ENCODE measurements at places on chromosomes 7 and 10.
A peak's percentile ranks its signal among the peaks of the same experiment; 100 is the strongest.

- no peak for DNase-seq
Measured at GRCh38 chr10:126640401-126640800, 30.1 kb downstream of the C10orf90 start.

GRCh38 chr10:66586073-66586472 lies 339.8 kb upstream of the LRRTM3 start:
- no peak for DNase-seq

DNA sequence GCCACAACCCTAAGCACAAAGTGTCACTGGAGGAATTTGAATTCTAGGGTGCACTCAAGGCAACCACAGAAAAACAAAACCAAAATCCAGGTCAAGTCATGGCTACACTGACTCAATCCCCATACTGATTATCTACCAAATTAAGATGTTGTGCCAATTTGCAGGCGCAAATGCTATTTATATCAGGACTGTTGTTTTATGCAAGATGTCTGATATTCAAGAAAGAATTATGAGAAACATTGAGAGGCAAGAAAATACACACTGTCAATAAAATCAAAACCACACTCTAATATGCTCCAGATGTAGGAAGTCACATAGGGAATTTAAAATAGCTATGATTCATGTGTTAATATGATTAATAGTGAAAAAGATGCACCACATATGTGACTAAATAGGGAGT lies 141.3 kb upstream of the MINDY3 start:
- no peak for DNase-seq

DNA sequence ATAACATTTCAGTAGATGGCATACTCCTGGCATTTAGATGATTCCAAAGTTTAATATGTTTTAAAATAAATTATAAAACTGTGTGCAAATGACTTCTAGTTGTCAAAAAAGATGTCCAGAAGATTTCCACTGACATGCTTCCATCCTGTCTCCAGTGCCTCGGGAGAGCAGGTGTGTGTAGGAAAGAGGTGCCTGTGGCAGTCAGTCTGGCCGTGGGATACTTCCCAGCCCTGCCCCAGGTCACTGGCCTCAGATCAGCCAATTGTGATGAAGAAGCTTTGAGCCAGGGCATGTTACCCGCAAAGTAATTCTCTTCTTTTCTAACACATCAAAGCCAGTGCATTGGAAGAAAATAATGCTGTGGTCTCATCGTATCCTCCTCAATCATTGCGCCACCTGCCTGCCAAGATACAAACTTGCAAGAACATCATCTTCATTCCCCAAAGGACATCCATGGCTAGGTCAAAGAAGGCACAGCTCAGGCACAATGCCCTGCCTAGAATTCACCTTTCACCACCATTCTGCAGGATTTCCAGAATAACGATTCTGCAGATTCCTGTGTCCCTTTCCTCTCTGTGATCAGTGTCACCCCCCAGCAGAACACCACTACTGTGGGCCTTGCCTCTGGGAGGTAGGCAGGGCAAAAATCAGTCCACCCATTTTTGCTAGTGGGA lies 6.3 kb upstream of the KCNMA1 start:
- DNase-seq: no peak

DNA sequence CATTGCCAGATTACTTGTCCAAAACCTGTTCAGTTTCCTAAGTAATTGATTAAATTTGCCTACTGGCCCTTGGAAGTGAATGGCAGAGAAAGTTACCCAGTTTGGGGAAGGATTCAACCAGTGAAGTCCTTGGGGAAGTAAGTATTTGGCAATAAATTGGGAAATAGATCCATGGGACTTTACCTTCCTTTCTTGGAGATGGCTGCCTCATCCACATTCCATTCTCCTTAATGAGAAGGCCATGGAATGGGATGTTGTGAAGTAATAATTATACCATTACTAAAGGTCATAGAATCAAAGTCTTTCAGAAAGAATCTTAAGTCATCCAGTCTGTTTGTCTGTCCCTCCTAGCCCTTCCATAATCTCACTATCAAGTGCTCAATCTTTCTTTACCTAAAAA lies 4.5 kb upstream of the COPG2 start:
- DNase-seq: no peak

- DNase-seq: no peak
Measured at GRCh38 chr7:64551375-64552142, 11.3 kb downstream of the ZNF680 start.

GRCh38 chr7:12712236-12712635 lies 24.8 kb downstream of the ARL4A start:
- DNase-seq: no peak

DNA sequence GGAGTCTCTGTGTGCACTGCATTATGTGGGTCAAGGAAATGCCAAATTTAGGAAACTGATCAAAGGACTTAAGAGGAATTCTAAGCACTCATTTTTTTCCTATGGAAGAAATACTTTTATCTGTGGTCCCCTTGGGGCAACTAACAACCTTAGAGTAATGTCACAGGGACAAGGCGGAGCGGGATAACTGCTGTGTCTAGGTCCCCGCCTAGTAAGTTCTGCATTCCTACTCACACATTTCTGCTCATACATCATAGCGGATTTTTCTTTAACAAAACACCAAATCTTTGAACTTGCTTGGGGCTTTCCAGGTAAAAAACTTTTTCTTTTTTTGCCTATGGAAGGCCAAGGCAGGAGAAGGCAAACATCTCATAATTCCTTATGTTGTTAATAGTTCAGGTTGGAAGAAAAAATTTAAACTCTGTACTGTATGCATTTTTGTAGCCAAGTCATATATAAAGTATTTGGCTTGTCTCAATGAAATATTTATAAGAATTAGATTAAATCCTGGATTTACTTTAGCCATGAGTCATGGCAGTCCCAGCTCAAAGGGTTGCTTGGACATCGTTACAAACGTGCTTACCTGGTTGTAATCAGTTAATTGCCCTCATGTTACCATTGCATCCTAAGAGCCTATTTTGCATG lies 285.0 kb downstream of the PHTF2 start:
- no peak for DNase-seq

DNA sequence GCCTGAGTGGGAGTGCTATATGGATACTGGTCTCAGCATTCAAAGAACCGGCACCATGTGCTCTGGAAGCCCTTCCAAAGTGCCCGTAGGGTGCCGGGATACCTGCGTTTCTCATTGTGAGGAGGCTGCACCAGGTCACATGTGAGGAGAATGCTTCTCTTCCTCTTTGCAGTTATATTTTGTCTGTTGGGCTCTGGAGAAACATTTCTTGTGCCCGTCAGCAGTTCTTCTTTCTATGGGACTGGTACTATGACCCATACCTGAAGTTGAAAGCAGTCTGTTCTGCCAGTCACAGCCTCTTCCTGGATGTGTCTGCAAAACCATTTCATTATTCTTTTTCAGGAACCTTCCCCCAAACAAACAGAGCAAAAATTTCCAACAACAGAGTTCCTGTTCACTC lies 465.0 kb downstream of the SUGCT start:
- no peak for DNase-seq

GRCh38 chr10:126350216-126350992 lies 37.9 kb downstream of the ADAM12 start:
- no peak for DNase-seq

DNA sequence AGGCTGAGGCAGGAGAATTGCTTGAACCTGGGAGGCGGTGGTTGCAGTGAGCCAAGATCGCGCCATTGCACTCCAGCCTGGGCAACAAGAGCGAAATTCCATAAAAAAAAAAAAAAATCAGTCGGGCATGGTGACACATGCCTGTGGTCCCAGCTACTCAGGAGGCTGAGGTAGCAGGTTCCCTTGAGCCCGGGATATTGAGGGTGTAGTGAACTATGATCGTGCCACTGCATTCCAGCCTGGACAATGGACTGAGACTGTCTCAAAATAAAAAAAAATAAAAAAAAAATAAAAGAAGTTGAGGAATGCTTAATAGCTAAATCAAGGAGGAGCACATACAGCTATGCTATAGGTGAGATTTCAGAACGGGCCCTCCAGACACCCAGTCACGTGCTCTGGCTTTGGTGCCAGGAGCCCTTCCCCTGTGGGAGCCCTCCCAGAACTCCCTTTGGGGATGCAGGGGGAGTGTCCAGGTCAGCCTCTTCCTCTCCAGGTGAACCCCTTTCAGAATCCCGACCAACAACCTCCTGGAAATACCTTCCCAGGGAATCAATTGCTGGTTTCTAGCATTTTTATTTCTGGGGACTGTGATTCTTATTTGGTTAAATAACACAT lies 42.9 kb upstream of the CTBP2 start:
- DNase-seq: no peak

DNA sequence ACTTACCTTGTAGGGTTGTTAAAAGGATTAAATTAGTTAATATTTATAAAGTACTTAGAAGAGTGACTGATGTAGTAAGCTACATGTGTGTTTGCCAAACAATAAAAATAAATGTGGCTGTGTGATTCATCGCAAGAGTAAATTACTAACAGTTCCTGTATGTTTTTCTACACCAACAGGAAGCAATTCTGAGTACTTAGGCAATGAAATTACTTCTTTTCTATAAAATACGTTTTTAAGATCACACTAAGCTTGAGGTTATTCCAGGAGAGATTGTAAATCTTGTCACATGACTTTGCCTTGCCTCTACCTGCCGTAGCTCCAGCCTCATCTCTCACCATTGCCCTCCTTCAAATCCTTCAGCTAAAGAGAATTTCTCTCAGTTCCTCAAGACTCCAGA lies 18.1 kb upstream of the GSTK1 start:
- DNase-seq: no peak

DNA sequence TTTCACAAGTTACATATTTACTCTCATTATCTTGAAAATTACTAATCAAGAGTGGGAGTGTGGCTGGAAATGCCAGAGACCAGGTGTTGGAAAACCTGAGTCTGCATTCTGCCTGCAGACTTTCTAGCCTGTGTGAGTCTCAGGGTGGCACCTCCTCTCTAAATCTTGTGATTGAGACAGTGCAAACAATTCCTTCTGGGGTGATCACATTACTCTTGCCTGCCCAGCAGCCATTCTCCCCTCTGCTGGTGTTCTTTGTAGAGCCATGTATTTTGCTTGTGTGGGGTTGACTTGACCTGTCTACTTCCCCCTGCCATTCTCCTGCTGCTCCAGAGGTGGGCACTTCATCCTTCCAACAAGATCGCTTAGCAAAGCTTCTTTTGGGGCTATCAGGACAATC lies 101.1 kb downstream of the RAPGEF5 start:
- no peak for DNase-seq

DNA sequence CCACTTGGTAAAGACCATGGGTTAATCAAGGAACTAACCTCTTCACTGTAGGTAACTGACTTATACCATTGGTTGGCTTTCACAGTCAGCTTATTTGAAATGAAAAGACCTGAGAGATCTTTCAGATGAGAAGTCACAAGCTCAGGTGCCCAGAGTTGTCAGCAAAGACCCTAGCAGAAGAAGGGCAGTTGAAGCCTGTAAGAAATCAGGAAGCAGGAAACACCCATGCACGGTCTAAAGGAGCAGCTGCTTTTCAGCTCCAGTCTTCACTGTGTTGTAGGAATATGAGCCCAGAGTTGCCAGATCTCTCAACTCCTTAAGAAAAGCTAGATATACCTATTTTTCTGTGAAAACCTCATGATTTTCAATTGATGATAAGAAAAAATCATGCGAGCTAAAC lies 130.0 kb downstream of the ARID5B start:
- DNase-seq: no peak

DNA sequence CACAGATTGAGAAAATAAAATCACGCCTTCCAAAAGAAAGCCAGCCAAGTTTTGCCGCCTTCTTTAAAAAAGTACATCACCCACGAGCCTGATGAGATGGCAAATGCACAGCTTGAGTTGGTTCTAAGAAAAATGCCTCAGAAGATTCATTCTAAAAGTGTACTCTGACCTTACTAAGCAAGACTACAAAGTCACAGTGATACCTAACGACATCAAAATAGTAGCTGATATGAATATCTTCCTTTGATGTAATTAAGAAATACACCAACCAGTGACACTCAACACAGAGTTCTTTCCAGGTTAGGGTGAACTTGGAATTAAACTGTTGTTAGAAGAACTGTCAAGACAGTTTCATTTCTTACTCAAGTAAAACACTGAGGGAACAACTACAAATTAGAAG lies 78.0 kb upstream of the AMPH start:
- DNase-seq: no peak

DNA sequence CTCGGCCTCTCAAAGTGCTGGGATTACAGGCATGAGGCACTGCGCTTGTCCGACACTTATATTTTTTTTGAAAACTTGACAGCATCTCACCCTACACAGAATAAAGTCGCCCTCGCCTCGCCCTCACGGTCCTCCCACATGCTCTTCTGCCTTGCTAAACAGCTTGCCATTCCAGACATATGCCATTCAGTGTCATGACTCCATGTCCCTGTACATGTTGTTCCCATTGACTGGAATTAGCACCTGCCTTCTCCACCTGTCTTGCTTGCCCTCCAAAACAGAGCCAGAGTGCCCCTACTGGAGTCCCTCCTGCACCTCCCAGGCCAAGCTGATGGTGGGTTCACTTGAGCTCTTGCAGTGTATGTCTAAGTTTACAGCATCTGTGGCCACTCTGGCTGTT lies 6.2 kb downstream of the NIPSNAP2 start:
- DNase-seq: no peak

DNA sequence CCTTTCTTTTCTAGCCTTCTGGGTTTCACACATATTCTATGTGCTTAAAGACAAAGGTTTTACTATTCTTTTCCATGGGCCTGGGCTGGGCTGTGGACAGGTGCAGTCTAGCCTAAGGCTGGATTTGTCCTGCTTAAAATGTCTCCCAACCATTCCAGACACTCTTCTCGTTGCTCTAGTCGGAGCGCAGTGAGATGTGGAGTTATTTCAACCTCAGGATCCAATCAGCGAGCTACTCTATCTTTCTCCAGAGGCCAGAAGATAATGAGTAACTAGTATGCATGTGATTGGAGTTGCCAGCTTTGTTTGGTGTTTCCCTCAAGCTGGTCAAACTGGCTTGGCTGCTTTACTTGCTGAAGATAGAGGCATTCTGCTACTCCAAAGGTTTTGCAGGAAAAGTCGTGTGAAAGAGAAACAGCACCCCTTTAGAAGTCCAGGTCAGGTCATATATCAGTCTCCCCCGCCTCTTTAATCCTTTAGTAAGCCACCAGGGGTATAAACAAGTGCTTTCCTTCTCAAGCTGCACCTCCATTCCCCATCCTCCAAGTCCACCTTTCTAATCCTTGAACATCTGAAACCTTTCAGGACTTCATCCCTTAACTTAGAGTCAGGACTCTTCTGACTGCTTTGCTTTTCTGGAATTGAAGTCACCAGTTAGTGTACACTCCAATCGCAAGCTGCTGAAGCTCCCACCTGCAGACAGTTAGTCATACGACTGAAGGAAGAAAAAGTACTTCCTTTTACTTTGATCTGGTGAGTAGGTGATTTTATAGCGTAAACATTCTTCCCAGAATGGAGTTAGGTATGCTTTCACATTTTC lies 78.8 kb downstream of the DNMBP start:
- peak; percentile 8 for DNase-seq

GRCh38 chr7:145645135-145645515 lies 471.5 kb upstream of the CNTNAP2 start:
- DNase-seq: no peak

DNA sequence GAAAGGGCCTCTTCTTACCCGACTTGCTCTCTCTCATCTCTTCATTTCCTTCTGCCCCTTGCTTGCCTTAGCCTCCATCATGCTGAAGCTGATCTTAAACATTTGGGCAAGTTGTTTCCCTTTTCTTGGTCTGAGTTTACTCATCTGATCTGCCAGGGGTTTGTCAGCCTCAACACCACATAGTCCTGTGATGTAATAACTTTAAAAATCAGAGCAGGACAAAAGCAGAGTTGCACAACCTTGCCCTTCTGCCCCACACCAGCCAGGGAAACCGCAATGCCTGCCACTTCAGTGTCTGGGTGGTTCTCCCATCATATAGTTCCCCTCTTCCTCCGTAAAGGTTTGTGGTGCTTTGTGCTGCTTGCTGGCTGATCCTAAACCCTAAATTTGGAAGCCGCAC lies 9.9 kb upstream of the LIPM start:
- DNase-seq: peak; percentile 3
